ENCODE measurements at places on chromosomes 16 and 17.

DNA sequence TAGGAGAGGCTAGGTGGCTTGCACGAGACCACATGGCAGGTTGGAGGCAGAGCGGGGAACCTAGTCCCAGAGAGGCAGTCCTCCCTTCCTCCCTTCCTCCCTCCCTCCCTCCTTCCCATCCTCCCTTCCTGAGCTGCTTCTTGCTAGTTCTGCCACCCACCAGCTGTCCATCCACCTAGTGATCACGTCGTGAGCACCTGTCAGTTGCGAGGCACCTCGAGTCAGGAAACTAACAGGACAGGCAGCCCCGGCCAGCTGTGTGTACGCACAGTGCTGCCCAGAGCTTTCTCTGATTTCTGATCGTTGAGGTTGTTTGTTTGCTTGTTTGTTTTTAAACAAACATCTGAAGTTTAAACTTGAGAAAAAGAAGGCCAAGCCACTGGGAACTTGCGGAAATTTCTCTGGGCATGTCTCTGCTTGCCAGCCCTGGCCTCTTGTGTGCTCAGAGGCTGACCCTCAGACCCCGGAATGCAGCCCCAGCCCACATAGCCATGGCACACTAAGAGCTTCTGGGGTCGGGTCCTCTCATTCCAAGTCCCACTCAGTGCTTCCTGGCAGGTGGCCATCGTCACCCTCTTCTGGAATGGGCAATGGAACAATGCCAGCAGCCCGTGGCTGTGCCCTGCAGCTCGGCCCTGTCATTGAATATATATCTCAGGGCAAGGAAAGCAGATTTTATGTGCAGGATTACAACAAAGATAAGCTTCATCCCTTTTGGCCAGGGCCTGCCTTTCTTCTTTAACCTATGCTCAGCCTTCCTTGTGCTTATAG is 174.0 kb downstream of the KATNIP start:
- no peak for DNase-seq

- DNase-seq = no peak
These were observed 6.5 kb downstream of the PRSS27 start for GRCh38 chr16:2713523-2713922.

GRCh38 chr17:73211745-73212144 is 18.9 kb downstream of the COG1 start:
- DNase-seq = no peak

DNA sequence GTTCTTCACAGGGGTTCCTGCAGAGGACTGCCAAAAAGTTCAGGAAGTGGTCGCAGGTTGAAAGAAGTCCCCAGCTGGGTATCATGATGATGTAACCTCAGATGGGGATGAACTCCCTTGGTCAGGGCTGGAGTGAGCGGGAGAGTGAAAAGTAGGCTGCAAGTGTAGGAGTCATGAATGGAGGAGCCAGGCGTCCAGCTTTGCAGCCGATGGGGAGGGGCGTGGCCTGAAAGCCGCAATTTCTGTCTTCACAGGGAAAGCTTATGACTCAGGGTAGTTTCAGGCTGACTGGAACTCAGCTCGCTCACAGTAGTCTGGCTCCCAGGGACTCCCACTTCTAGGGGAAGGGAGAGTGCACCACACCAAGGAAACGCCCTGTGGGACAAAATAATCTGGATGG is 70.0 kb upstream of the HS3ST3A1 start:
- no peak for DNase-seq

DNA sequence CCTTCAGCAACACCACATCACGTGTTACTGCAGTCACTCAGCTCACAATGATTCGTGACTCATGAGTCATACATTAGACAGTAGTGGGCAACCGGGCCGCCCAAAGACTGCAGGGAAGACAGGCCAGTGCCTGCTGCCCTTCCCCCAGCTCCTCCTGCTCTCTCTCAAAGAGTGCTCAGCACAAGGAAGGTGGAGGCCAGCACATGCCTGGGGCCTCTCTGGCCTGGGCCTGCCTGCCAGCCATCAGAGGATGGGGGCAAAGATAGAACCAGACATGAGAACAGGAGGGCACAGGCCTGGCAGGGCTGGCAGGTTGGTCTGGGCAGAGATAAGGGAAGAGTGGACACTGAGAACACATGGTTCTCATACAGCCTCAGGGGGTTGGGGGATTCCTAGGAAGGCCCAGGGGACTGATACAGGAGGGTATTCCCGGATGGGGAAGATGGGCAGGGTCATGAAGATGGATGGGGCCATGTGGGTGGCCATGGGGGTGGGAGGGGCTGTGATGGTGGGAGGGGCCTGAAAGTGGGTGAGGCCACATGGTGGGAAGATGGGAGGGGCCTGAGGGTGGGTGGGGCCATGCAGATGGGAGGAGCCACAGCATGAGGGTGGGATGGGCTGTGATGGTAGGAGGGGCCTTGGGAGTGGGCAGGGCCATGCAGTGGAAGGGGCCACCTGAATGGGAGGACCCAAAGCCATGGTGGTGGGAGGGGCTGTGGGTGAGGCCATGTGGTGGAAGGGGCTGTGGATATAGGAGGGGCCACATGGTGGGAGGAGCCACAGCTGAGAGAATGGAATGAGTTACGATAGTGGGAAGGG is 29.0 kb downstream of the KATNB1 start:
- DNase-seq = no peak

GRCh38 chr17:63910096-63910495 is 962 bp downstream of the CSHL1 start:
- no peak for DNase-seq

- DNase-seq = no peak
These were observed 25.1 kb downstream of the ZP2 start for GRCh38 chr16:21186326-21186691.

DNA sequence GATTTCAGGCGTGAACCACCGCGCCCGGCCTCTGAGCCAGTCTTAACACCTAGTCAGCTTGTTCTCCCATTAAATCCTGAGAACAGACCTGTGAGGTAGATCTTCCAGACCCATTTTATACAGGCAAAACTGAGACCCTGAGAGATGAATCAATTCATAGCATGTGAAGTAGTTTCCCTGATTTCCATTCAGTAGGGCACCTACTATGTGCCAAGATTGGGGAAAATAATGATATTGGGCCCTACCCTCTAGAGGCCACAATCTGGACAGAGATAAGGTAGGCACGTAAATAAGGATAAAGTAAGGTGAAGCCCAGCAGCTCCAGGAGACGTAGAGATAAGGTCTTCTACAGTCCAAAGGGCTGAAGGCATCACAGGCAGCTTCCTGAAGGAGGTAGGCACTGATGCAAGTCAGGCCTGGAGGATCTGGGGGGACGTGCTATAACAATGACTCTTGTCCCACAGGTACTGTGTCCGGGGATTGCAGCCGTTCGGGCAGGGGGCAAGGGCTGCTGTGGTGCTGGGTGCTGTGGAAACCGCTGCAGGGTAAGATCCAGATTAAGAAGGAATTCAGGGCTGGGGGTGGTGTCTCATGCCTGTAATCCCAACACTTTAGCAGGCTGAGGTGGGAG is 5.7 kb downstream of the VMO1 start:
- DNase-seq = no peak

- DNase-seq = no peak
These were observed 138.9 kb downstream of the SEC14L1 start for GRCh38 chr17:77279448-77280303.

GRCh38 chr17:45345554-45346215 is 28.9 kb upstream of the MAP3K14 start:
- DNase-seq = peak; percentile 68

GRCh38 chr17:2177235-2177811 is 122.4 kb downstream of the HIC1 start:
- DNase-seq = no peak

DNA sequence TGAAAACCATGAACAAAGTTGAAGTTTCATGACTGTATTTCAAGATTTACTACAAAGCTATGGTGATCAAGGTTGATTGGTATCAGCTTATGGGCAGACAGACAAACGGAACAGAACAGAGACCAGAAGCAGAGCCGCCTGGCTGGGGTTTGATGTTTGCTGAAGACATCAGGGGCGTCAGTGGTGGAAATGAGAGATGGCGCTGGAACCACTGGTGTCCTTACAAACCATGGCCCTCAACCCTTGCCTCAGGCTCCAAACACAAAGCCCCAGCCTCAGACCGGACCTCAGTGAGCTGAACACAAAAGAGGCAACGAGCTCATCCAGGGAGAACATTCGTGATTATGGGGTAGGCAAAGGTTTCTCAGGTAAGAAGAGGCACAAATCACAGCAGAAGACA is 113.0 kb upstream of the METRNL start:
- no peak for DNase-seq

DNA sequence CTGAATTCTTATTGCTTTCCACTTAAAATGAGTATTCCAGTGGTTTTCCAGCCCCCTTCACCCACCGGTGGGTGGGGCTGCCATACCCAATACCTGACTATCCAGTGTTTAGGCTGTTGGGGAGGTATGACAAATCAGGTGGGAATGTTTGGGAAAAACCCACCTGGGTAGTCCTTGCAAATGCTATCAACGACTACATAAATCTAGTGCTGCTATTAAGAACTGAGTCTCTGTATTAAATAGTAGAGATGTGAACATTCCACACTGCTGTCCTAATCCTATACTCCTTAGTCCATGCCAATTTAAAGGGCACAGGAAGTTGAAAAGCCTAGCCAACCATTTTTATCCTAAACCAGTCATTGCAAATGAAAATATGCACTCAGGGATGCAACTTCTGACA is 126.6 kb downstream of the AXIN2 start:
- no peak for DNase-seq

DNA sequence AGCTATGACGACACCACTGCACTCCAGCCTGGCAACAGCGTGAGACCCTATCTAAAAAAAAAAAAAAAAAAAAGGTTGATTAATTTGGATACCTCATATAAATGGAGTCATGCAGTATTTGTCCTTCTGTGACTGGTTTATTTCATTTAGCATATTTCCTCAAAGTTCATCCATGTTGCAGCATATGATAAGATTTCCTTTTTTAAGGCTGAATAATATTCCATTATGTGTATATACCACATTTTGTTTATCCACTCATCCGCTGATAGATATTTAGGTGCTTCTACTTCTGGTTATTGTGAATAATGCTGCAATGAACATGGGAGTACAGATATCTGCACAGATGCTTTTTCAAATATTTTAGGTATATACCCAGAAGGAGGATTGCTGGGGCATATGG is 43.3 kb upstream of the TMC5 start:
- no peak for DNase-seq

GRCh38 chr16:57514791-57515600 is 21.4 kb downstream of the CCDC102A start:
- no peak for DNase-seq

GRCh38 chr16:67019171-67019570 is 9.8 kb upstream of the CBFB start:
- DNase-seq = no peak

DNA sequence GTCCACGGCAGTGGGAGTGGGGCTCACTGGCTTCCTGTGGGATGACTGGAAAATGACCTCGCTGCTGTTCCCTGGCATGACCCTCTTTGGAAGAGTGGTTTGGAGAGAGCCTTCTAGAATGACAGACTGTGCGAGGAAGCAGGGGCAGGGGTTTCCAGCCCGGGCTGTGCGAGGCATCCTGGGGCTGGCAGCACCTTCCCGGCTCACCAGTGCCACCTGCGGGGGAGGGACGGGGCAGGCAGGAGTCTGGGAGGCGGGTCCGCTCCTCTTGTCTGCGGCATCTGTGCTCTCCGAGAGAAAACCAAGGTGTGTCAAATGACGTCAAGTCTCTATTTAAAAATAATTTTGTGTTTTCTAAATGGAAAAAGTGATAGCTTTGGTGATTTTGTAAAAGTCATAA is 7.8 kb upstream of the RNF213 start:
- no peak for DNase-seq

- DNase-seq = no peak
These were observed 6.4 kb downstream of the TBX4 start for GRCh38 chr17:61458421-61459141.
